Stimulated activated CD4-positive, alpha-beta T cell treated with anti-CD3 and anti-CD28 coated beads, TNF-alpha, amount 100 ng/mL, for 48 hours (primary cell): ENCODE measurements at places on chromosomes 13 and 19.
A peak's percentile ranks its signal among the peaks of the same experiment; 100 is the strongest.

GRCh38 chr19:33280351-33280921, 21.9 kb downstream of the CEBPA start:
- DNase-seq = peak; percentile 46

DNA sequence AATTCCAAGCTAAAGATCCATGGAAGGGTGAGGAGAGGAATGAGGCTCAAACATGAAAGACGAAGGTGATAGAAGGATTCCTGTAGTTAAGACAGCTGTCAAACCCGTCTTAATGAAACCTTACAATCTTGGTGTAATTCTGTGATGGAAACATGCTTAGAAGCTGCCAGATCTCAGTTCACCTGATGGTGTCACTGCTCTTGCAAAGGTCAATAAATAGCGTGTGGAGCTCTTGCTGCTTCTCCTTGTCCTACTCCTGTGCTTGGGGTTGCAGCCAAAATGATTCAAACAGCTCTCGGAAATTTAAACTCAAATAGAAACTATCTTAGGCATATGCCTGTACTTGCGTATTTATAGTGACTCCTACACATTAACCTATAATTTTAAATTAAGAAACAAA, 1705.0 kb downstream of the OLFM4 start:
- DNase-seq = no peak

GRCh38 chr13:111531505-111531904, 211.1 kb downstream of the TEX29 start:
- no peak for DNase-seq

- no peak for DNase-seq
Measured at GRCh38 chr13:93355094-93355493, 128.5 kb downstream of the GPC6 start.

DNA sequence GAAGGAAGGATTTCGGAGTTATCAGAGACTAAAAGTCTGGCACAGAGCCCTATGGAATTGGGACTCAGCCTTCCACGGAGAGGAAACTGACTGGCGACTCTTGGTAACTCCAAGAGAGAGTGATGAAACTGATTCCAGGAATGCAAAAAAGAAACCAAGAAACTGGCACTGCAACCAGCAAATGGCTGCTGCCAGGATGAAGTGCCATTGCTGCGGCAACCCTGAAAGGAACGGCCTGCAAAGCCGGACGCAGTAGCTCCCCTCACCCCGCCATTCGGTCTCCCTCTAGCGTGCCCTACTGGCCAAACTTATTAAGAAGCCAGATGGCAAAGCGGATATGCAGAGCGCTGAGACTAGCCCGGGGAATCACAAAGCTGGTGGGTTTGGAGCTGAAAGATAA, 236.0 kb downstream of the PCDH9 start:
- no peak for DNase-seq

- DNase-seq = no peak
Measured at GRCh38 chr19:7427944-7428343, 60.9 kb downstream of the PEX11G start.
